ENCODE measurements at places on chromosomes 2 and 18.

DNA sequence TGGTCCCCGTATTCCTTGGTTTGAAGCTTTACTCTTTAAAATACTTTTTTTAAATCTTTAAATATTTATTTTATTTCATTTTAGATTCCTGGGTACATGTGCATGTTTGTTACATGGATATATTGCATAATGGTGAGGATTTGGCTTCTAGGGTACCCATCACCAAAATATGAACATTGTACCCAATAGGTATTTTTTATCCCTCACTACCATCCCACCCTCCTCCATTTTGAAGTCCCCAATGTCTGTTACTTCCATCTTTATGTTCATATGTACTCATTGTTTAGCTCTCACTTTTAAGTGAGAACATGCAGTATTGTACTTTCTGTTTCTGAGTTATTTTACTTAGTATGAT, 59.5 kb upstream of the IL1RL1 start:
- no peak overlapping the region for H3K27ac ChIP-seq
- peak overlapping the region; percentile 75 for H3K4me3 ChIP-seq
- H3K36me3 ChIP-seq = peaks cover 13% of the 10 kb centered on the region
- no peak for DNase-seq
- peaks cover 25% of the 10 kb centered on the region for H3K4me1 ChIP-seq
- H3K27me3 ChIP-seq = peaks cover 8% of the 10 kb centered on the region

DNA sequence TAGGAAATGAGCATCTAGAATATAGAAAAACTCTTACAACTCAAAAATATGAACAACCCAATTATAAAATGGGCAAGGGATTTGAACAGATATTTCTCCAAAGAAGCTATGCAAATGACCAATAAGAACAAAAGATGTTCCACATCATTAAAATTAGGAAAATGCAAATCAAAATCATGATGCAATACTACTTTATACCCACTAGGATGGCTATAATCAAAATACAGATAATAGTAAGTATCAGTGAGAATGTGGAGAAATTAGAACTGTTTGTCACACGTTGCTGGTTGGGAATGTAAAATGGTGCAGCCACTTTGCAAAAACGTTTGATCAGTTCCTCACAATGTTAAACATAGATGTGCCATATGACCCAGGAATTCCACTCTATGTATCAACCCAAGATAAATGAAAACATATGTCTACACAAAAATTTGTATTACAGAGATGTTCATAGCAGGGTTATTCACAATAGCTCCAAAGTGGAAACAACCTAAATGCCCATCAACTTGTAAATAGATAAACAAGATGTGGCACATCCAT, 558.4 kb downstream of the SLC4A3 start:
- no peak overlapping the region for H3K4me3 ChIP-seq
- no peak overlapping the region for H3K27ac ChIP-seq
- peaks cover 29% of the 10 kb centered on the region for H3K4me1 ChIP-seq
- H3K36me3 ChIP-seq = no peaks in the 10 kb centered on the region

GRCh38 chr2:229909090-229909489, 12.7 kb downstream of the TRIP12 start:
- no peak for DNase-seq
- peaks cover 17% of the 10 kb centered on the region for H3K4me1 ChIP-seq
- peaks cover 16% of the 10 kb centered on the region for H3K36me3 ChIP-seq
- H3K27me3 ChIP-seq = no peaks in the 10 kb centered on the region
- no peak overlapping the region for H3K4me3 ChIP-seq

DNA sequence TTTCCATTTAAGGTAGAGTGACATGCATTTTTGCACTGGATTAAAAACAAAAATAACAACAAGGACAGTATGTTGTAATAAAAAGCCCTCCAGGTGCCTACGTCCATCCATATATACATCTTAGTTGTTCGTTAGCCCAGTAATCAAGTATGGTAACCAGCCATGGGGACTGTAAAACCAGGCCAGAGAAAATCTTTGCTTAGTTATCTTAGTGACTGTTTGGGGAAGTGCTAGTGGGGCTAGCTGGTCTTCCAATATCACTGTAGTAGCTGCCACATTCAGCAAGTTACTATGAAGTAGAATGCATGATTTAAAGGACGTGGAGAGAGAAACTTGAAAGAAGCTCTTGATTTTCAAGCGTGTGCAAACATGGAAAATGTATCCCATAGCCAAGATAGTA, 95.9 kb upstream of the STON1 start:
- H3K27ac ChIP-seq = no peak overlapping the region
- H3K4me1 ChIP-seq = no peaks in the 10 kb centered on the region
- H3K4me3 ChIP-seq = no peak overlapping the region
- no peaks in the 10 kb centered on the region for H3K27me3 ChIP-seq

GRCh38 chr2:230976671-230977171, 19.2 kb upstream of the SPATA3 start:
- H3K27ac ChIP-seq = no peak overlapping the region
- H3K4me1 ChIP-seq = no peaks in the 10 kb centered on the region
- no peak overlapping the region for H3K4me3 ChIP-seq
- no peak for DNase-seq
